Activated CD4-positive, alpha-beta memory T cell treated with anti-CD3 and anti-CD28 coated beads, Interleukin-2, amount 10 ng/mL, durations not matched to agents 7 days and 5 days (primary cell): ENCODE measurements at places on chromosomes 13 and 19. TPM values are rescaled to one million over a fixed set of nuclear protein-coding genes. Genes with fewer than 3 reads are reported as not detected.

GRCh38 chr19:7705387-7706187 is 3.7 kb upstream of the FCER2 start:
- peak; percentile 80 for DNase-seq

GRCh38 chr13:27853335-27853734 is 61.1 kb downstream of the GSX1 start:
- no peak for DNase-seq

DNA sequence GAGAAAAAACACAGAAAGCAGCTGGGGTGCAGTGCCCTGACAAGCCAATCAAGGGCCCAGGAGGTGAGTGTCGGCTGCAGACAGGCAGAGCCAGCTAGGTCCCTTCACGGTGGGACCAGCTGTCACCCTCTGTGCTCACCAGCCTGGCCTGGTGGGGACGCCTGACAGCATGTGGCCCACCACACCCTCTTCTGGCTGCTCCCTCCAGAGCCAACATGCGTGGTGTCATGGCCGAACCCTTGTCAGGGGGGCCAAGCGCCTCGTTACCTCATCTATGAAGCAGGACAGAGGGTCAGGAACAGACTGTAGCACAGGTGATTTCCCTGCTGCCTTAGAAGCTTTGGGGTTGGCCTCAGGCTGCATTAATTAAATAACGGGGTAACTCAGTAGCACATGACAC is 40.0 kb upstream of the ISYNA1 start:
- DNase-seq, result no peak

DNA sequence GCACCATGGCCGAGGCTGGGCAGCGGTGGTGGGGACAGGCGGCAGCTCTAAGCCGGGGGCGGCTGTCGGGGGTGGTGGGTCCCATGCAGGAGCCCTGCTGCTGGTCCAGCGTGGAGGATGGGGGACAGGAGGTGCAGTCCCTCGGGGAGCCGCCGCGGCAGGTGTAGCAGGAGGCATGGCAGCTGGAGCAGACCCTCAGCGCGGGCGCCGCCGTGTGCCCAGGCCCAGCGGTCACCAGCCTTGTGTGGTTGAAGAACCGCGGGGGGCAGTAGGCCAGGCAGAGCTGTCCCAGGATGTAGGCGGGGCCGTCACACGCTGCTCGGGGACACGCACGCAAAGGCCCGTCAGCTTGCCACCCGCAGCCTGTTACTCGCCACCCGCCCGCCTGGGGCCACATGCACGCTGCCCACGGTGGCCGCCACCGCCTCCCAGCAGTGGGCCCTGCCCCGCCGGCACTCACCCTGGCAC is 2.9 kb upstream of the C19orf25 start:
- DNase-seq, result no peak

DNA sequence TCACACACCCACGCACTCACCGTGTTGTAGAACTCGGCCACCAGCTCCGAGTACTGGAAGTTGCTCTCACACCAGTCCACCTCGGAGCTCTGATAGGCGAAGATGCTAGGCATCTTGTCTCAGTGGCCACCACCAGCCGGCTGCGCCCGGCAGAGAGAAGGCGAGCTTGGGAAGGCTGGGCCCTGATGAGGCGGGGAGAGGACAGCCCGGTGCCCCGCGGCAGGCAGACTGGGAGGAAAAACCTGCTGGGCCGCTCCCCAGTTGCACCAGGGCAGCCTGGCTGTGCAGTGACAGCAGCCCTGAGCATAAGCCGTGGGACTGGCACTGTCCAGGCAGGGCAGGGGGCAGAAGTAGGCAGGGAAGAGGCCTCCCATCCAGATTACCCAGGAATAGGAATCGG is at the start of gene ACER1:
Gene ACER1 (minus strand): TSS at position 174 of the 400 bp plus-strand sequence. CDS start 61 bp downstream, at position 113.
- DNase-seq, result no peak

The TUBA3C gene
- total RNA-seq, result not detected

- DNase-seq, result no peak
Measured at GRCh38 chr13:58884353-58885209, 1253.0 kb downstream of the PCDH17 start.

GRCh38 chr13:79245937-79246577 is 160.0 kb downstream of the RBM26 start:
- no peak for DNase-seq

The RSPH6A gene
- 0.25 TPM for total RNA-seq

The LRRC8E gene
- not detected for total RNA-seq

GRCh38 chr13:112874751-112875300 is 94.2 kb upstream of the MCF2L start:
- DNase-seq, result no peak

The PPM1N gene
- total RNA-seq, result 3.5 TPM
